HT1080 (cell line): ENCODE measurements at places on chromosomes 1 and 21. TPM values are rescaled to one million over a fixed set of nuclear protein-coding genes. Genes with fewer than 3 reads are reported as not detected.

Gene CASQ2
- not detected in 2 replicates for total RNA-seq

Gene UTS2
- not detected in 2 replicates for total RNA-seq

Gene MR1
- 1.4 and 3.1 TPM in 2 replicates for total RNA-seq

Gene NBPF6
- not detected in 2 replicates for total RNA-seq

DNA sequence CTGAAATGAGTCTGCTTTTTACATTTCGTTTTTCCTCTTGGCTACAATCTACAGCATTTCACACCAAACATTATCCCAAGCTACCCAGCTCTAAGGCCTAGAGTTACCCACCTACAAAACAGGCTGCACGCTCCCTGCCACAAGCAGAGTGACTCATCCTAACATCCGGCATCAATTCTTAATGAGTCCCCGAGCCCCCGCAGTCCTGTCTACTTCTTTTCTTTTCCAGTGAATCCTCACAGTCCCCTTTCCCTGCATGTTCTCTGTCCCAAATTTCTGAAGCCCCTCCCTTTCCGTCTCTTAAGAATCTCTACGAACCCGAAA lies 650 bp downstream of the PCNX2 start:
- peak; percentile 86 for DNase-seq

Gene FCRLB
- total RNA-seq, result 15.4 and 17.0 TPM in 2 replicates

DNA sequence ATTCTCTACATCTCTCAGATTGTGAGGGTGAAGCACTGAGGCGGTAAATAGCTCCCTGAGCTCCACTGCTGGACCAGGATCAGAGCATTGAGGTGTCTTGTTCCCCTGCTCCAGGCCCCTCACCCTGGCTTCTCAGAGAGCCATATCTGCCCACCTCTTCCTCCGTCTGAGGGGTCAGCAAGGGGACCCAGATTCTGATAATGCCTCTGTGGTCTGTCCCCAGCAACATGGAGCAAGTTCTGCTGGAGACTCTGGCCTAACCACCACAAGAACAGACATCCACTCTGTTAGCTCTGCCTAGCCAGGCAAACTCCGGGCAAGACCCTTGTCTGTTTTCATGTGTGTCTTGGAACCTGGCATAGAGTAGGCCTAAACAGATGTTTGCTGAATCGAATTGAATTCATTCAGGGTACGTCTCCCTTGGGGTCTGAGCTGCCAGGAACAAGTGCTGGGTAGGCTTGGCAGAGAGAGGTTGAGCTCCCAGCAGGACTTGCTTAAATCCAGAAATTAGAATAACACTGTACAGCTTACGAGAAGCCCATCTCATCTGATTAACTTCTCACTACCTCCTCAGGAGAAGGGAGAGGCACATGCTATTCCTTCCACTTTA lies 2.3 kb downstream of the TRAF5 start:
- DNase-seq, result no peak

GRCh38 chr1:214551436-214552173 lies at the start of gene PTPN14:
Gene PTPN14, minus strand, starts transcription at chr1:214551602. Its CDS starts 86,799 bp downstream, at chr1:214464803.
- peak; percentile 91 for DNase-seq

Gene VANGL2
- 2.1 and 2.5 TPM in 2 replicates for total RNA-seq

Gene SERINC2
- total RNA-seq, result 9.8 and 14.6 TPM in 2 replicates

DNA sequence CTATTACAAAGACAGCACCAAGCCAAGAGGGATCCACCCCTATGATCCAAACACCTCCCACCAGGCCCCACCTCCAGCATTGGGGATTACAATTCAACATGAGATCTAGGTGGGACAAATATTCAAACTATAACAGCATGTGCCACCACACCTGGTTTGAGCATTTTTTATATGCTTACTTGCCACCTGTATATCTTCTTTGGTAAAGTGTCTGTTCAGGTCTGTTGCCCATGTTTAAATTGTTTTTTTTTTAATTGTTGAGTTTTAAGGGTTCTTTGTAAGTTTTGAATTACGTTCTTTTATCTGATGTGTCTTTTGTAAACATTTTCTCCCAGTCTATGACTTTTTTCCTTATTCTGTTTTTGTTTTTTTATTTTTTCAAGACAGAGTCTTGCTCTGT lies 83.4 kb downstream of the LRIG2 start:
- no peak for DNase-seq

DNA sequence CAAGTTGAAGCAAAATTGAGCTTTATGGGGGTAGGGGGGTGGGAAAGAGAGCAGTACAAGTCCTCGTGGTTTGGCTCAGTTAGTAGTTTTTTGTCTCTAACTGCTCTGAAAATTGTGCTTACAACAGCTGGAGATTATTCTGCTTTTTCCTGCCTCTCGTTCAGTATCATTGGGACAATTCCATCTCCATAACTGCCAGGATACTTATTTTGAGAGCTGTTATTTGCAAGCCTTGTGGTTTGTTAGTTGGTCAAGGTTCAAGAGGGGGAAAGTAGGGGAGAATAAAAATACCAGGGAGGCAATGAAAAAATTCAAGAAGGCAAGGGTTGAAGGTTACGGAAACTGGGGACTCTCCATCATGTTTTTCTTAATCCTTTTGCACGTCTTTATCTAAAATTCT lies 811.8 kb upstream of the ADGRL2 start:
- DNase-seq, result no peak

Gene S100A3
- 9.6 and 14.4 TPM in 2 replicates for total RNA-seq

Gene DCST1
- total RNA-seq, result 0.17 TPM in 1 of 2 replicates, not detected in the other

DNA sequence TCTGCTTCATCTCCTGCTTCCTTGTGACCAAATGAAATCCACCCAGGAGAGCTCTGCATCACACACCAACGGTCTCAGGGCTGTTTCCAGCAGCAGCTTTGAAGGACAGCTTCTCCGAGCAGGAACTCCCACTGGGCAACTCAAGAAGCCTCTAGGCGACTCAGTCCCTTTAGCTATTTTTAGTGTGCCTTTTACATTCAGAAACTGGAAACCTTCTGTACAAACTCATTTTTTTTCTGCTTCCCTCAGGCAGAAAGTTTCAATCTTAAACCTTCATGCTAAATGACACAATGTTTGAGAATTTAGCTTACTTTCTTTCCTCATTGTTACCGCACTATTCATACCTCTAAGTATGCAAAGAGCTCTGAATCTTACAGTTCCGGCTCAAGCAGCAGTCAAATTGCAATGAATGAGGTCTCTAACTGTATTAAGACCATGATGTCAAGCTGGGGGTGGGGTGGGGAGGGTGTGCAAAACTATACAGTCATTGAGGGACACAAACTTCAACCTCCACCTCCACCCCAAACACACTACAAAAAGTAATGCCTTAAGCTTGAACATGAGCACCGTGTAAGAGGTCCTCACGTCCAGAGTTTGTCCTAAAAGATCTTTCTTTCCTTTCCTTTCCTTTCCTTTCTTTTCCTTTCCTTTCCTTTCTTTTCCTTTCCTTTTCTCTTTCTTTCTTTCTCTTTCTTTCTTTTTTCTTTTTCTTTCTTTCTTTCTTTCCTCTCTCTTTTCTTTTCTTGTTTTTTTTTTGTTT lies 16.4 kb upstream of the TARBP1 start:
- peak; percentile 81 for DNase-seq

GRCh38 chr1:23118957-23119792 lies 49.5 kb downstream of the LUZP1 start:
- DNase-seq, result peak; percentile 34

DNA sequence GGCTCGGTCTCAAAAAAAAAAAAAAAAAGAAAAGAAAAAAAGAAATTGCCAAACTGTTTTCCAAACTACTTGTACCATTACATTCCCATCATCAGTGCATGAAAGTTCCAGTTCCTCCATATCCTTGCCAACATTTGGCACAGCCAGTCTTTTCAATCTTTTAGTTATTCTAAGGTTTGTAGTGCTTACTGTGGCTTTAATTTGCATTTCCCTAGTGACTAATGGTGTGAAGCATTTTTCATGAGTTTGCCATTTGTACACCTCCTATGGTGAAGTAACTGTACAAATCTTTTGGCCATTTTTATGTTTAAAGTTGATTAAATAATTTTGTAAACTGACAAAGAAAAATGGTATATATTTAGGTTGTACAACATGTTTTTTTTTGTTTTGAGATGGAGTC lies 70.7 kb downstream of the DEGS1 start:
- peak; percentile 5 for DNase-seq

GRCh38 chr1:42674214-42674613 lies 8.0 kb upstream of the YBX1 start:
- no peak for DNase-seq

- peak; percentile 33 for DNase-seq
Observed at GRCh38 chr1:203278082-203278884, 27.0 kb upstream of the BTG2 start.

DNA sequence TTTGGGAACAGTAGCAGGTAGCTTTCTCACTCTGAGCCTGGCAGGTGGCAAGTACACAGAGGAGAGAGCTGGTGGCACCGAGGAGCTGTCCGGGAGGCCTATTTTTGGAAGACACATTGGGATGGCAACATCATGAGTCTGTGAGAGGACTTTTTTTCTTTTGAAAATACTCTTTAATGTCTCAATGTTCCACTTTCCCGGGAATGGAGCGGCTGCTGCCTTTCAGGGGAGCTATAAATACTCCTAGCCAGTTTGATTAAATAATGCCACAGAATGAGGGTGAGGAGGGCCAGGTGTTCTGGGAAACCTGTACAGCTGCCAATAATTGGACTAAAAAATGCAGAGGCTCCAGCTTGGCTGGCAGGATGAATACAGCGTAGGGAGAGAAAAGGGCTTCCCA lies 93.3 kb upstream of the COG2 start:
- no peak for DNase-seq

Gene ALG6
- total RNA-seq, result 10.3 and 16.0 TPM in 2 replicates

Gene LDLRAD1
- total RNA-seq, result not detected in 2 replicates

- peak; percentile 70 for DNase-seq
Observed at GRCh38 chr1:205258719-205259118, 31.0 kb downstream of the TMCC2 start.

DNA sequence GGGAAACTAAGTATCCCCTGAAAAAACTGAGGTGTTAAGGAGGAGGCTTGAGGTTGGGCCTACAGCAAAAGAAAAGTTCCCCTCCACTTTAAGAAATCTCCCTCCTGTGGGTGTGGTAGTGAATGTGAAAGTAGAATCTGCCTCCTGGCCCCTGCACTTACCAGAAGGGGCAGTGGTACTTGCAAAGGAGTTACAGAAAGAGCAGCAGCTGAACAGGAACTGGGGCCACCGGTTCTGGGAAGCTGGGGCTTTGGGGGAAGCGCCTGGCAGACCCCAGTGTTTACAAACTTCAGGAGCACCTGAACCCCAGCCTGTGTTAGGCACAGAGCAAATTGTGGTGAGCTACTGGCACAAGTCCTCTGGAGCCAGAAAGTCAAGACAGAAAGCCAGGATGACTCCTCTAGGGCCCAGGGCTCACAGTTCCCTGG lies 250.2 kb upstream of the FGGY start:
- no peak for DNase-seq

- DNase-seq, result peak; percentile 65
Observed at GRCh38 chr1:248872752-248873408, 14.0 kb upstream of the ZNF692 start.

Gene PLEKHN1
- total RNA-seq, result 2.5 and 3.3 TPM in 2 replicates

DNA sequence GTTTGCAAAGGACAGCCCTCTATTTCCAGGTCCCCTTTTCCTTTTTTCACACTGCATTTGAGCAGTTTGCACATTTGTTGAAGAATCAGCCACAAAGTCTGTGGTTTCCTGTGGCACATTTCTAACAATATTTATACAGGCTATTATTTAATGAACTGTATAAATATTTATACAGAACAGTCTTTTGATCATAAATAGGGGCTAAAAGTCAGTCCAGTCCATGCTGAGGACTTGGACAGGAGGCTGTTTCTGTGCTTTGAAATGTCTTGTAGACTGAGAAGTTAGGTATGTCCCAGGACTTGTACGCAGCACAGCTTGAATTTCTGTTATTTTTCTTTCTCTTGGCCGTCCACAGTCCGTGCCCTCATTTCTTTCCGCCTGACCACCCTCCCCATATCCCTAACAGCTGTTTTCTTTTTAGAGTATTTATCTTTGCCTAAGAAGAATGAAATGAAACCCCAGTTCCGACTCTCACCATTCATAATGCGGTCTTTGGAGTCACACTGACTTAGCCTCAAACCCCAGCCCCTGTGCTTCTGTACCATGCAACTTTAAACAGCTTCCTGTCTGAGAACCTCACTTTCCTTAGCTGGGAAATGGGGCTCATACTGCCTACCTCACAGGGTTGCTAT lies 19.7 kb downstream of the FGGY start:
- DNase-seq, result no peak

DNA sequence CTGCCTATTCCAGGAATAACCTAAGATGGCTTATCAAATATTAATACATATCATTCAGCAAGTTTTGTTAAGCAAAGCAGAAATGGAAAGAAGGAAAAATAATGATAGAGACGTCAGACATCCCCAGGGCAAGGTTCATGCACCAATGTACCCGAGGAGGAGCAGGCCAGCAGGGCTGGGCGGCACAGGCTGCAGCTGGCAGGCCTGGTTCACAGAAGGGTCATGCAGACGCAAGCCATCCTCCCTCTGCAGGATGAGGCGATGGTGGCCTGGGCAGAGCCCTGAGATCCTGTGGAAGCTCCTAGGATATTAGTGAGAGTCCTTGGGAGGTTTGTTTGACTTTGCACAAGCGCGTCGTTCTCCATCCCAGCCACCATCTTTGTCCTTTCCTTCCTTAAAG lies 30.0 kb downstream of the BATF3 start:
- DNase-seq, result no peak

Gene TMEM82
- not detected in 2 replicates for total RNA-seq

DNA sequence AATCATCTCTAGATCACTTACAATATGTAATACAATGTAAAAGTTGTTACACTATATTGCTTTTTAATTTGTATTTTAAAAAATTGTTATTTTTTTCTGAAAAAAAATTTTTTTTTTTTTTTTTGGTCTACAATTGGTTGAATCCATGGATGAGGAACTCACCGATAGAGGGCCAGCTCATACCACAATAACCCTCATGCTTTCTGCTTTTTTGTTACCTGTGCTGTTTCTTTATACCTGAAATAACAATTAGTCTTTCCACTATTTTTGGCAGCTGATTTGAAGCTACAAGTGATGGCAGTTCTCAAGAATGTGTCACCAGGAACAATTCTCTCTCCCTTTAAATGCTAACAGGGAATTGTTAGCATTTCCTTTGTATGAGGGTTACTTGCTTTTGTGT lies 12.0 kb downstream of the SMG7 start:
- no peak for DNase-seq

Gene SOX13
- total RNA-seq, result 7.4 and 7.9 TPM in 2 replicates

DNA sequence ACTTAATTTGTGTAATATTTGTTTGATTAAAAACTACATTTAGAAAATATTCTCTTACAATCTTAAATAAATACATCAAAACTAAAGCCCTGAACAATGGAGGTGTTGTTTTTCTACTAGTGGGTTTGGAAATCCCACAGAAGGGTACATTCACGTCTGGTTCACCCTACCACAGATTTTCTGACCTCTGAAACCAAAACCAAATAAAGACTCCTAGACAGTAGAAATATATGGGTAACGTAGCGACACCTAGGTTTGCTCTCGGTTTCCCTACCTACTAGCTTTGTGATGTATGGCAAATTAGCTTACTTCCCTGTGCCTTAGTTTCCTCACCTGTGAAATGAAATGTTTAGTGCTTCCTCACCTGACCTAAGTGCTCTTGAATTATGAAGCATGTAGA lies 312.6 kb downstream of the DPYD start:
- DNase-seq, result no peak

- peak; percentile 33 for DNase-seq
Observed at GRCh38 chr1:29912425-29912824, 676.1 kb downstream of the PTPRU start.

Gene RAB3B
- 20.5 and 23.3 TPM in 2 replicates for total RNA-seq

Gene NUDT17
- total RNA-seq, result 5.8 and 7.2 TPM in 2 replicates

Gene SPRR4
- not detected in 2 replicates for total RNA-seq
